ENCODE measurements at places on chromosomes 6 and 20. TPM values are rescaled to one million over a fixed set of nuclear protein-coding genes. Genes with fewer than 3 reads are reported as not detected.

GOPC gene
- total RNA-seq, result 31.7 TPM

MAS1 gene
- total RNA-seq, result not detected

ANKRD66 gene
- total RNA-seq, result not detected

NMBR gene
- not detected for total RNA-seq

FNDC11 gene
- 0.40 TPM for total RNA-seq

MUC21 gene
- not detected for total RNA-seq

MEI4 gene
- total RNA-seq, result not detected

HDGFL1 gene
- not detected for total RNA-seq

HLA-DRA gene
- total RNA-seq, result not detected

MMS22L gene
- total RNA-seq, result 44.1 TPM

ZSWIM1 gene
- 9.3 TPM for total RNA-seq

COX4I2 gene
- not detected for total RNA-seq

PBOV1 gene
- not detected for total RNA-seq

UFL1 gene
- 33.1 TPM for total RNA-seq

RBL1 gene
- total RNA-seq, result 34.7 TPM
